ENCODE measurements at places on chromosomes 2 and 18.

- no peak for DNase-seq
Measured at GRCh38 chr18:80077873-80078272, 31.2 kb upstream of the ADNP2 start.

GRCh38 chr2:235468978-235469655, 24.7 kb upstream of the AGAP1 start:
- no peak for DNase-seq

DNA sequence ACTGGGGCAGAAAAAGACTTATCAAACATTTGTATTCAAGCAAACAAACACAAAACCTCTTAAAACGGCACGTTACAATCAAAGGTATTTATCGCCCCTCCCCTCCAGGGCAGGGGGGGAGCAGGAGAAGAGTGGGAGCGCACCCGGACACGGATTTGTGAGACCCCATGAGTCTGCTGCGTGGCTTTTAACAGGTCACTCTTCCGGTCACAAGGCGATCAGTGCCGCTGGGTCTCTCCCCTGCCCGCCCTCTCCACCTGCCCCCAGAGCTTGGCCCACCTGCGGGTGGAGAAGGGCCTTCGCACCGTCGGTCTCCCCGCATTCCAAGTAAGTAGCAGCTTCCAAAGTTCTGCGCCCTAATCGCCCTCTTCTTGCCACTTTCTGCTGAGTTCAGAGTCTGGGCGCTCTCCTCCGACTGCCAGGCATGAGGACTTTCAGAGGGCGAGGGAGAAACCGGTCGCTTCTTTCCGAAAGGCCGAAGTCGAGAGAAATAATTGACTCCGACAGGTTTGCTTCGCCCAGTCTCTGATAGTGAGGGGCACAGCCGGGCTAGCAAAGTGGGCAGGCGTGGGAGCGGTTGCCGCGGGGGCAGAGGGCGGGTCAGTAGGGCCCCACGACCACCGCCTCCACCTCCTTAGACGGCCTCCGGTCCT, 800 bp downstream of the RPRM start:
- no peak for DNase-seq

- DNase-seq: no peak
Measured at GRCh38 chr2:121748202-121748601, 7.2 kb upstream of the TSN start.

DNA sequence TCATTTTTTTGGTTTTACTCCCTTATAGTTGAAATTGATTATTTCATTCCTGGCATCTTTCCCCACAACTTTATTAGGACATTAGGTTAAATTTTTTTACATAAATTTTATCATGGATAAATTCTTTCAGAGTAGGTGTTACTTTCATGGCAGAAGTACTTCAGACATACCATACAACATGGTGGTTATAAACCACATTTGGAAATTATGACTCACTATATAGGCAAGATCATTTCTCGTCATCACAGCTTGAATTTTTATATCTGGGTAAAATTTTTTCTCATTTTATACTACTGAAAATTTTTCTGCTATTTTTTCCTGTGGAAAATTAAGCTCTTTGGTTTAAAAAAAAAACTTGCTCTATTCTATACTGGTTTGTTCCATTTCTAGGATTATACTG, 111.9 kb upstream of the COL5A2 start:
- DNase-seq: no peak

Measured in NCI-H1436 treated with DMSO at 0.1 percent for 48 hours (cell line).